Activated T-cell treated with anti-CD3 and anti-CD28 coated beads for 48 hours (primary cell): ENCODE measurements at places on chromosomes 3 and 15.

DNA sequence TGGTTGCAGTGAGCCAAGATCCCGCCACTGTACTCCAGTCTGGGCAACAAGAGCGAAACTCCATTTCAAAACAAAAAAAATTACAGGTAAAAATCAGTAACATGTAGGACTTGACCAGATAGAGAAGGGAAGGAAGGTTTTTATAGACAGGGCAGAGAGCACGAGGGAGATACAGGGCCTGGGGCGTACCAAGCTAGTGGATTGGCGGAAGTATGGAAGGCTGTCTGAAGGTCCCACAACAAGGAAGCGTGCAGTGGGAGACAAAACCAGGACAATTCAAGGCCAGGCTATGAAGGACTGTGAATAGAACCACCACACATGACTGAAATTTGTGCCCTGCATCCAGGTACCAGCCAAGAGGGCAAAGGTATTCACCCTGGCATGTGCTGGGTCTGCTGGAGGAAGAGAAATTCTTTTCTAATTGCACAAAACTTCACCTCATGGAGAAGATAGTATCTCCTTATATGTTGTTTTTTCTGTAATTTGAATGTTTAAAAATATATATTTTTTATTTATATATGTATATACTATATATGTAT, 33.0 kb upstream of the BCL2A1 start:
- no peak for DNase-seq

DNA sequence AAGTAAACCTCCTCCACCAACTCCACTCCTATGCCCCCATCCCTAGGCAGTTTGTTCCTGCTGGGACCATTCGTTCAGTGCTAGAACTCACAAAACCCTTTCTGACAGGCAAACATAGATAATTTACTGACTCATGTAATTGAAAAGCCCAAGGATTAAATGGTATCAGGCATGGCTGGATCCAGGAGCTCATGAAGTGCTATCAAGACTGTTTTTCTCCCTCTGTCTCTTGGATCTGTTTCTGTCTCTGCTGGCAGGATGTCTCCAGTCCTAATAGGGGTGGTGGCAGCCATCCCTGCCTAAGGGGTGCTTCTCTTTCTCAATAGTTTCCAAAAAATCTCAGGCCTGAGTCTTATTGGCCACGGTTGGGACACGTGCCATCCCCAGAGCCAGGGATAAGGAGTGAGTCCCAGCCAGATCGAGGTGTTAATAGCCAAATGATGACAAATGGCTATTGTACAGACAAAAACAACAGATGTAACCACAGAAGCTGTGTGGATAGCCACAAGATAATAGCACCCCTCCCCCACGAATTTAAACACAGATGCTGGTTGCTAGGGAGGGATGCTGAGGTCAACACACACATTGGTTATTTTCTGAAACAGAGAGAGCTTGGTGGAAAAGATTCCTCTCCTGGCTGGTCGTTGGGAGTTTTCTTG, 168.6 kb downstream of the SHQ1 start:
- DNase-seq, result no peak

GRCh38 chr3:147400111-147400510, 6.2 kb downstream of the ZIC4 start:
- no peak for DNase-seq

GRCh38 chr15:99253381-99254090, 2.3 kb downstream of the LRRC28 start:
- no peak for DNase-seq

DNA sequence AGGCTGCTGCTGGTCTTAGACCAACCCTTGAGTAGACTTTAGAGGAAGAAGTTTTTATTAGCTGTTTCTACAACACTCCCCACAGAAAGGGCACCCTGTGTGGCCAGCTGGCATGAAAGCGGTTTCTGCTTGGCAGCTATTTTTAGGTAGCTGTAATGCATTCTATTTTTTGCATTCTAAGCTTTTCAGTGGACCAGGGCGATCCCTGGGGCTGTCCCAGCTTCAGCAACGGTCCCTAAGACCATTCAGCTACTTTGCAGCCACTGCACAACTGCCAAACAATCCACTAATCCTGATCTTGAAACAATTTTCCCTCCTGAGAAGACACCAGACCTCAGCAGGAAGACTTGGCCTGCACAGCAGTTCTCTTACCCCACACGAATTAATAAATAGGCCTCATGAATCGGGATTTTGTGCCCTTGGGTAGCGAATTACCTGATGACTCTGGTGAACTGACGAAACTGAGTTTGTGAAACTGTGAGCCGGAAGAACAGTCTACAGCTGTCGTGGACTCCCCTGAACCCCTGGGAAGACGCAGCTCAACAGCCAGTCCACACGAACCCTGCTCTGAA, 14.6 kb upstream of the TFRC start:
- no peak for DNase-seq

- no peak for DNase-seq
Measured at GRCh38 chr15:44668921-44669320, 5.5 kb upstream of the SPG11 start.

DNA sequence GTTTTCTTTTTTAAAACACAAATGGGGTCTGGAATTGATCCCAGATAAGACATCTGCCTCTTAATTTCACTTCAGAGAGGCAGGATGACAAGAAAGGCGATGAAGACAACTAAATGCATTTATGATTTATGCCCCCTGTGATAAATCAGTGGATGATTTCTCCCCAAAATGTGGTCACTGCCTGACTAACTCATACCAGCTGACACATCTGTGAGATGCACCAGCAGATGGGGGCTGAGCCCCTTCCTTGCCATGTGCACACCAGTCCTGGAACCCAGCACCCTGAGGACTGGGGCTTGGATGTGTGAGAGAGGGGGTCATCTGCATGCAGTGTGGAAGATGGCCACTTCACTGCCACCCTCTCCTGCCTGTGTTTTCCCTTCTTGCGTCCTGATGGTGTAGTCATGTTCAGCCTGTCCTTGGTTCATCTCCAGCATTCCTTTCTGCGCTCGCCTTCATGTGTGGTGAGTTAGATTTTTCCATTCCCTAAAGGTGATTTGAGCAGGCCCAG, 264.3 kb downstream of the LRTM1 start:
- DNase-seq, result no peak

DNA sequence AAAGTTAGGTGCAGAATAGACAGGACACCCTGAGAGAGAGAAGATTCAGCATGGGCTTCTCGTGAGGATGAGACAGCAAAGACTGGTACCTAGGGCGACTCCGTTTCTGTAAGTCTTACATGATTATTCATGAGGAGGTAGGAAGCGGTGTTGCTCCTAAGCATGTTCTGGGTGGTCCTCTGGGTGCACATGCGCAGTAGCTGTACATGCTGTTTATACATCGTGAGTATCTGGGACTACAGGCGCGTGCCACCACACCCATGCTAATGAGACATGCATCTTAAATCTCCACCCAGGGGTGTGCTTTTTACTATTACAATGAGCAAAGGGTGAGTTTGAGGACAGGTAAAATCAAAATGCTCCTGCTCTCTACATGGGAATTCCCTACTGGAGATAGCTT, 12.3 kb downstream of the ALPK3 start:
- no peak for DNase-seq

DNA sequence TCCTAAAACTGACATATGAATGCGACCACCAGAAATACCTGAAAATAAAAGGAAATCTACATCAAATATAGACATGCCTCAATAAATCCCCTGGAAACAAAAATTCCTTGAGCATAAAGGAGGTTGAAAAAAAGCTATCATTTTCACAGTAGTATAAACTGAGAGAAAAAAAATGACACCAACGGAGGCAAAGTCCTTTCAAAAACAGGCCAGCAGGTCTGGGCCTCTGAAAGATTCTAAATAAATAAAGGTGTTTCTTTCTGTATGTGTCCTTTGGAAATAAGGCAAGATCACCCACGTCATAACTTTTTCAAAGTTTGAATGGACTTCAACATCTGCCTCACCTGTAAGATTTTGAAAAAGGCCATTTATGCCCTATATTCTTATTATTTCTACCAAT, 5.0 kb downstream of the CLPX start:
- no peak for DNase-seq

GRCh38 chr15:41498657-41499056, 5.0 kb downstream of the ITPKA start:
- no peak for DNase-seq

DNA sequence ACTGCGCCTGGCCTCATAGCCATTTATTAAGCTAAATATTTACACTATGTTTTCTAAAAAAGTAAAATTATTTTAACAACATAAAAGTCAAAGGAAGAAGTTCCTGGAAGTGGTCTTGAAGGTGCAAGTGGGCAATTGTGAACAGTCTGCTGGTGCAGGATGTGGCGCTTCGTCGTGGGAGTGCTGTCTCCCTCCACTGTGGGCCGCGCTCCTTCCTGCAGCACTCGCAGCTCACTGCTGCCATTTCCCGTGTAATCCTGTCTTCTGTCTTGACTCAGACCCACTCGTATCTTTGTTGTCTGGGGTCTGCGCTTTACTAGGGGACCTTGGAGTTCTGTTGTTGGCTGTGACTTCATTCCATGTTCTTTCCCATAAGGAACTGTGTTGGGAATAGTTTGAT, 56.3 kb downstream of the APBA2 start:
- DNase-seq, result no peak

GRCh38 chr3:124976383-124976782, 41.8 kb upstream of the MUC13 start:
- no peak for DNase-seq

GRCh38 chr15:62165104-62165792, at the start of gene C2CD4B:
C2CD4B (minus strand) TSS chr15:62165285; CDS start chr15:62164984, 301 bp downstream.
- peak; percentile 28 for DNase-seq

GRCh38 chr3:71207632-71208031, 375.9 kb downstream of the FOXP1 start:
- DNase-seq, result no peak
